ENCODE measurements at places on chromosomes 11 and 22. TPM values are rescaled to one million over a fixed set of nuclear protein-coding genes. Genes with fewer than 3 reads are reported as not detected.

IGSF22 gene
- not detected for total RNA-seq

DNA sequence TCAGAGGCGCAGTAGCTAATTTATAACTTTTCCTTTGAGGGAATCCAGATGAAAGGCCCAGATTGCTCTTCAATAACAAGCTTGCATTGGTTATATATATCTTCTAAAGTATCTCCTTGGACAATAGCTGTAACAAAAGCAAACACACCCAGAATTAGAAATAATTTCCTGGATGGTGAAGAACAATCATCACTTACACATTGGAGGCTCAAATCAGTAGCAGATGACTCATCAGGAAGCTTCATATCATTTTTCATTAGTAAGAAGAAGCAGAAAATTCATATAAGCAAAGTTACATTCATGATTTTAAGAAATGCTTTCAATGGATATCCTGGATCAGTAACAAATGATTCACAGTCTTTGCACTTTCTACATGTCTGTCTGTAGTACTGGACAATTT is 173.6 kb upstream of the CCDC90B start:
- DNase-seq, result no peak

GRCh38 chr22:44347549-44347948 is 34.8 kb upstream of the SHISAL1 start:
- no peak for DNase-seq

DNA sequence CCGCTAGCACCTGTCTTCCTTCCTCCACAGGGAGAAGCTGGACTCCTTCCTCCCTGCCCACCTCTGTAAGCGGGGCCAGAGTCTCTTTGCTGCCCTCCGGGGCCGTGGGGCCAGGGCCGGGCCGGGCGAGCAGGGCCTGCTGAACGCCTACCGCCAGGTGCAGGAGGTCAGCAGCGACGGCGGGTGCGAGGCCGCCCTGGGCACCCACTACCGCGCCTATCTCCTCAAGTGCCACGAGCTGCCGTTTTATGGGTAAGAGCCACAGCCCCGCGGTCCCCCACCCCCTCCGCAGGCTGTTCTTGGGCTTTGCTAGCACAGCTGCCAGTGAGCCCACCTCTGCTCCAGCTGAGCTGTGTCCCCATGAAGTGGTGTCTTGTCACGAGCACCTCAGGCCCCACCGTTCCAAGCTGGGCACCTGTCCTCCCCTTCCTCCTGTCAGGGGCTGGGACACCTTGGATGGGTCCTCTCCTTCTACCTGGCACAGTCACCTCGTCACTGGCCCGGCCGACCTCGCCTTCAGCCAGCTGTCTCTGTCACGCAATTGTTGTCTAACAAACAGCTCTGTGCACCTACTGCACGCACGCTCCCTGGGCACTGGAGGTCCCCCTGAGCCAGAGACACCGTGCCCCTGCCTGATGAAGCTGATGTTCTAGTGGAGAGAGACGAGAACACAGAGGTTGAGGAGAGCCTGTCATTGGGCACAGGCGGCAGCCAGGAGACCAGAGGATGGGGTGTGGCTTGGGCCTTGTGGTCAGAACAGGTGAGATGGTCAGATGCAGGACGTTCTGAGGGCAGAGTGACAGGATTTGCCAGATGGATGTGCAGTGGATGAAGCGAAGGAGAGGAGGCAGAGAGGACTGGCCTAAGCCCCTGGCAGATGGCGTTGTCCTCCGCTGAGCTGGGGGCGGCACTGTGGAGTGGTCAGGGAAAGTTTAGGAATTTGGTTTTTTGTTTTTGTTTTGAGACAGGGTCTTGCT is 10.6 kb downstream of the FRMD8 start:
- no peak for DNase-seq

DNA sequence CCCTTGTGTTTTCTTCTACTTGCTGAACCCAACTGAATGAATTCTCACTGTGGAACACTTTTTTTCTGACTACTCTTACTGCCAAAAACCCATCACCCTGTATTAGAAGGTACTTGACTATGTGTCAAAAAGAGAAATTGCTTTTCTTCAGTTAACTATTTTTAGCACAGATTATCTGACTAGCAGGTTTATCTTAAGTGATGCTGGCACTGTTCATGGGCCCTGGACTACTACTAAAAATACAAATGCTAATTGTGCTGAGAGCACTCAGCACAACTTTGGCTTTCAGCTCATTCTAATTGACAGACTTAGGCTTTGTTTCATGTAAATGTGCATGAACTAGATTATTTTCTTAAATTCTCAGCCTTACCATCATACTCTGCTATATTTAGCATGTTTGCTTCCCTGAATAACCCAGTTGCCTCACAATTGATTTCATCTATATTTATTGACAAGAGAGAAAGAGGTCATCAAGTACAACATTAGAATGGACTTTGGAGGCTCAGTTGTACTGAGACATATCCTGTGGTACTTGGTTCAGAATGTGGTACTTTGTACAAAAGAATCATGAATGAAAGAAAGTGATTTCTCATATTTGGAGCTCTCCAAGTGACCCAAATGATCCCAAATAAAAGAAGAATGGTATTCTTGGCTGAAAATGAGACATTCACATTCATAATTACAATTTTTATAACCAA is 478.3 kb downstream of the KCNA4 start:
- DNase-seq, result no peak
